ENCODE measurements at places on chromosomes 2 and 18.

- DNase-seq: no peak
Observed at GRCh38 chr2:141967980-141968379, 162.8 kb downstream of the LRP1B start.

DNA sequence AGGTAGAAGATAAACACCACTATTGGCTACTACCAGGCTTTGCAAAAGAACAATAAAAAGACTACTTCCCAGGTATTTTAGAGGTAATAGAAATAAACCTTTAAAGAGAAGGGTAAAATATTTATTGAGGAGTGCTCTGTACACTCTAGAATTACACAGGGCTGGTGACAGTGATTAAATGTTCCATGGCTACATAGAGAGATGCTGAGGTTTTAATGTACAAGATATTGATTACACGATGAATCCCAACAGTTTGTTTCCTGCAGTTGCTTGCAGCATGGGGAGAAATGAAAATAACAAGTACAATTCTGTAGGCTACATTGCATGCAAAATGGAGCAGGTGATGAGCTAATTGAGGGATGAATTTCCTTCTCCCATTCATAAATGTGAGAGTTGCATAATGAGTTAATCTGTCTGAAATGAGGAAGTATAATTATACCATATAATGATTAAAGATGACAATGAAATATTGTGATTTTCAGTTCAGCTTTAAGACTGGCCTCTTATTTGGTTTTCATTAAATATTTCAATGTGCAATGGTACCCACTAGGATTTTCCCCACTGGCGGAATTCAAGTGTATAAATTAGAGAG is 266.1 kb downstream of the SOCS6 start:
- no peak for DNase-seq

- peak; percentile 54 for DNase-seq
Observed at GRCh38 chr2:236997069-236997715, 88.5 kb upstream of the COPS8 start.

GRCh38 chr2:117972476-117973123 is 41.3 kb downstream of the CCDC93 start:
- peak; percentile 74 for DNase-seq

GRCh38 chr2:207283356-207283755 is 117.6 kb upstream of the KLF7 start:
- DNase-seq: no peak

DNA sequence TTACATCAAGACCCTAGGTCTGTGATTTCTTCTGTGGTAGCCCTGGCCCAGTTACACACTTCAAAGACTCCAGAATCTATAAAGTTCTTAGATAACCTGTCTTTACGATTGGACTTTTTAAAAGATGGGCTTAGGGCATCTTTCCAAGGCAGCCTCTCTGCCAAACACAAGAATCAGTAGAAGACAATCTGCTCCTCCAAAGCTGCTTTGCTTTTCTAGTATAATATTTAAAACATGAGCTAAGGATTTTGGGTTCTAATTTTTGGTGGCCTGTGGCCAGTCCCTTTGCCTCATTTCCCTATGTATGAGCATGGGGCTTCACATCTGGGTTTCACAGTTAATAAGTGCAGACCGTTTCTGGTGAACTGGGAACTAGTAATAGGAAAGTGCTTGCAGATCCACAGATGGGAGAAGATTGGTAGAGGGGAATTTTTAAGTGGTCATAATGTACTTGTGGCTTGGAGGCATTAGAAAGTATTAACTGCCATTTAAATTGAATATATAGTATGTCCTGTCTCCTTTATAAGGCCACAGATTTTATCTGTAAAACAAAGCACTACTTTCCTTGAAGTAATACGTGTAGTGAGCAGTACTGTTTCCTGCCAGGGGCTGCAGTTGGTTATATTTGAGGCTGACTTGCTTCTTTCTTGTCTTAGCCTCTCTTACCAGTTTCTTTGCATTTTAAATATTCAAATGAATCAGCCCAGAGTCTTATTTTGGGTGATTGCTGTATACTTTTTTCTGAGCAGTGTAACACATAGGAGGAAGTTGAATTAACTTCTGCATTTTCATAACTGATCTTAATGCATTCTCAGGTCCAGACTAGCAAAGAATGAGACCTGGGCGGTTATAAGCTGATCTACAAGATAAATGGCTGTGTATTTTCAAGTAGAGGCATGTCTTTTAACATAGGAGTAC is 1.5 kb downstream of the ARPC2 start:
- DNase-seq: no peak

DNA sequence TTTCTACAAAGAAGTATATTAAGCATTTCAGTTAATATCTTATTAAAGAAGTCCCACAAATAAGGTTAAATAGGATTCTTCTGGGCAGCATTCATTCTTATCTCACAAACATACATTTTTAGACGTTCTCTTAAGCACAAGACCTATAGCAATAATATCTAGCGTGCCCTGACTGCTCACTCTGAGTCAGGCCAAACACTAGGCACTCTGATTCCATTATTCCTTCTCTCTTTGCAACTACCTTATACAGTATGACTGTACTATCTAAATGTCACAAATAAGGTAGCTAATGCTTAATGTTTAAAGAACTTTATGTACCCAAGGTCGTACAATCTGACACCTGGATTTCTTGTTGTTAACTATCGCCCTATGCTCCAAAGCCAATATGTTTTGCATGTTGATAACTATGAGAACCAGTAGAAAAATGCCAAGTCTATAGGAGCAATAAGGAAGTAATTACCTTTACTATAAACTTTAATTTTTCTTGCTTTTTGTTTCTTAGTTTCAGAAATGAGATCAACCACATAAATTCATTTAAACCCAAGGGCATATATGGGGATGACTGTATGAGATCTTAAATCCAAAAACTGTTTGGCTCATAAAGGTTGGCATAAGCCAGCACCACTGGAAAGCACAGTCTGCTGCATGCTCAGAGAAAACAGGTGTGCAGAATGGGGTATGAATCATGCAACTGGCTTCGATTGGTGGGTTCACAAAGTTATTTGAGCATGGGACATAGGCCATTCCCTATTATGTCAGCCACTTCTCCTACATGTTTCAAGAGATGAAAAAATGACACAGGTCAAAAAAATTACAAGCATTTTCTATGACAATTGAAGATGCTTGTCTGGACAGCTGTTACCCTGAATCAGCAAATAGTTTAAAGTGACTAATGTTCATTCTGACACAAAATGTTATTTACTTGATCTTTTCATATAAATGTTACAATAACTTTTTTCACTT is 352.0 kb downstream of the IRS1 start:
- DNase-seq: peak; percentile 72

DNA sequence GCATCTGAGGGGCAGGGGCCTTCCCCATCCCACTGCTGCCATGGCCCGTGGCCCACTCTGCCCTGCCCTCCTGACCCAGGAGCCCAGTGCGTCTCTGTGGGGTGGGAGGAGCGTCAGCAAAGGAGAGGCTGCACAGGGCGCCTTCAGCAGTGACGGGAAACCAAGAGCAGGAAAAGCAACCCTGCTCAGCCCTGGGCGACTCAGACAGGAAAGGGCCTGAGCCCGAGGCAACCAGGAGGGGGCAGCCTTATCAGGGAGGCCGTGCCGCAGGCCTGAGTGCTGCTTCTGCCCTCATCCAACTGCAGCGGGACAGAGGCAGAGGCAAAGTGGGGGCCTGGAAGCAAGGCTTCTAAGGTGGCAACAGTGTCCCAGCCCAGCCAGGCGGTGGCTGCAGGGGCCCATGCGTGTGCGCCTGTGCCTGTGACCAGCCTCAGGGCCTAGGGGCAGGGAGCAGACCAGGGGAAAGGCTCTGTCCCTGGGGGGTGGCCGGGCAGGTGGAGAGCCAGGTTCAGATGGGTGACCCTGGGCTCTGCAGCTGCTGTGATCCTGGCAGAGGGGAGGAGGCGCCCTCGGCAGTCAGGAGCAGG is 23.3 kb upstream of the ALPI start:
- DNase-seq: no peak

- DNase-seq: no peak
Observed at GRCh38 chr2:120118471-120118870, 104.7 kb downstream of the TMEM185B start.

GRCh38 chr2:48258481-48259149 is 271.3 kb upstream of the STON1 start:
- DNase-seq: no peak

- peak; percentile 72 for DNase-seq
Observed at GRCh38 chr18:43661570-43661969, 384.3 kb upstream of the SYT4 start.

DNA sequence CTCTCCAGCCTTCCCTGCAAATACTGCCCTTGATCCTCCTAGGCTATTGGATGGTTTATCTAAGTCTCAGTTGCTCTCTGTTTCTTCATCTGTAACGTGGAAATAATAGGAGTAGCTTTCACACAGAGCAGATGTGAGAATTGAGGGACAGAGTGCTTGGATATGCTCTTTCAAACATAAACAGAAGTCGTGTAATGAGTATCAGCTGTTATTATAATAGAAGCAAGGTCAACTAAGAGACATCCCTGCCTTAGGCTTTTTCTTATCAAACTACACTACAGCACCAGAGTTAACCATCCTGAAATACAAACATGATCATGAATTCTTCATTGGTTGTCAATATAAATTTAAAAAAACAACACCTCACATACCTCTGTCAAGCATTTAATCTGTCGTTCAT is 138.2 kb downstream of the DOK6 start:
- no peak for DNase-seq

DNA sequence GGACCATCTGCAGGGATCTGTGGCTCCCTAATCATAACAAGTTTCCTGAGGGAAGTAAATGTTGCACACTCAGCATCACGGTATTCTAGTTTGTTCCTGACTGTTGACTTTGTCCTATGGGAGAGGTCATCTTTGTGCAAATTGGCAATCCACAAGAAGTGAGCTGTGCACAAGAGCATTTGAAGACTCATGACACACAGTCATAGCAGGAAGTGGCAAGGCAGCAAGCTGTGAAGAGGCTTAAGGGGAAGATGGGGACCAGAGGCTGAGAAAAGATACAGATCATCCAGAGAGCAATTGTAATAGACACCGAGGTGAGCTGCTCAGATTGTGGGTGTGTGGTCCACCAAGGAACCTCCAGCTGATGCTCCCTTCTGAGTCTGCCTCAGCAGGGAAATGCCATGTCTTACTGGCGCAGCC is 2.7 kb downstream of the TNP1 start:
- peak; percentile 63 for DNase-seq

GRCh38 chr2:65064728-65065552 is 8.7 kb downstream of the CEP68 start:
- DNase-seq: peak; percentile 78

DNA sequence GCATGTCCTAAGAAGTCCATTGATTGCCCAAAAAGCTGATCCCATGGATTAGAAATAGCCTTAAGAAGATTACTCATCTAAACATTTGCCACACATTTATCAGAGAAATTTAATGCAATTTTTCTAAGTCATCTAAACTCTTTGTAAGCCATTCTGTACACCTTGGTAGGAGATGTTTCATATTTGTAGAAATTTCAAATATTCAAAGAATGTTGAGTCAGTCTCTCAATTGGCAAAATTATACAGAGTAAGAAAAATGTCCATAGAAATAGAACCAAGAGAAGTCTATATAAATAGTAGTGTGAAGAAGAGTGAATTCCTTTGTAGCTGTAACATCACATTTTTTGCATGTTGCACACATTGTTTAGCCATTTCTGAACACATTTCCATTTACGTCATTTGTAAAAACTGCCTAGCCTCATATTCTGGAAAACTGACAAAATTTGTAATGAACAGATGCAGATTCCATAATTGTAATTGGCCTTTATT is 128.6 kb downstream of the MSTN start:
- peak; percentile 92 for DNase-seq

Measured in fibroblast of skin of abdomen (primary cell).